HL-60 (cell line): ENCODE measurements at places on chromosomes 12 and 14.

DNA sequence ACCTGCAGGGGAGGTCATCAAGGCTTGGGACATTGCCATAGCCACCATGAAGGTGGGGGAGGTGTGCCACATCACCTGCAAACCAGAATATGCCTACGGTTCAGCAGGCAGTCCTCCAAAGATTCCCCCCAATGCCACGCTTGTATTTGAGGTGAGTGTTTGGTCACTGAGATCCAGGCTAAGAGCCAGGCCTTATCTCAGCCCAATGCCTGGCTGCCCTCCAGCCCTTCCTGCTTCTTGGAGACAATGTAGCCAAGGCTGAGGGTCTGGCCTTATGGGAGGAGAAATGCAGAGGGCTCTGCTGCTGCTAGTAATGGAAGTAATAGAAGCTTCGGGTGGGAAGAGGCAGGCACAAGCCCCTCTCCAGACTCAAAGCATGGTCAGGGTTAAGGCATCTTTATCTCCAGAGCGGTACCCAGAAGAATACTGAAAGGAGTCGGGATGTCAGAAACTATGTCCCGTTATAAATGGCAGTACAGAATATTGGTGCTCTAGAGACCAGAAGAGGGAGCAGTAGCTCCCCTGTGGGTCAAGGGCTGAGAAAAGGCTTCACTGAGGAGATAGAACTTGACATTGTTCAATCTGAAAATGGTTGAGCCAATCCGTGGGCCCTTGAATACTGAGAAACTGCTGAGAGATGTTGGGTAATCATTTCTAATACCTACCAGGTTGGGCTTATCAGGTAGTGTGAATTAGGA is 3.1 kb downstream of the FKBP4 start:
- no peak for DNase-seq

GRCh38 chr12:12467688-12468261 is 94.9 kb downstream of the DUSP16 start:
- peak; percentile 92 for DNase-seq

- DNase-seq: no peak
Measured at GRCh38 chr14:103528146-103528586, 830 bp upstream of the TRMT61A start.

DNA sequence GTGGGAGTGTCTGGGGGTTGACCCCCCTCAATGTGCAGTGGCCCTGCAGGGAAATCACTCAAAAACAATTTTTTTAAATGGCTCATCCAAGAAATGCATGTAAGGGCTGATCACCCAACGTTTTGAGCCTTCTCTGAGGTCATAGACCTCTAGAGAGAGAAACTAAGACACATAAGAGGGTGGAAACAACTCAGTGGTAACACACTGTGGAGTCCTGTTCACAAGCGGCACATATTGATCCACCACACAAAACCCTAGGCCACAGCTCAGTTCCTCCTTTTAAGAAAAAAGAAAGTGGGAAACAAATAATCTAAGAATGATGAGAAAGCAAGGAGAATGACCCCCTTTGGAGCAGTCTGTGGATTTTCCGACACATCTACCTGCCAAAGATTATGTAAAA is 83.0 kb upstream of the METAP2 start:
- DNase-seq: no peak

GRCh38 chr14:23624830-23625404 is 11.2 kb upstream of the DHRS2 start:
- no peak for DNase-seq

- no peak for DNase-seq
Measured at GRCh38 chr12:64716371-64716770, 42.8 kb downstream of the GNS start.

GRCh38 chr12:82838827-82839226 is 152.1 kb downstream of the TMTC2 start:
- DNase-seq: no peak

- no peak for DNase-seq
Measured at GRCh38 chr14:34220921-34221320, 241.1 kb downstream of the SPTSSA start.

GRCh38 chr14:67413806-67414769 is 2.1 kb upstream of the PLEK2 start:
- no peak for DNase-seq

GRCh38 chr12:108772891-108773797 is 41.8 kb upstream of the CORO1C start:
- DNase-seq: no peak

DNA sequence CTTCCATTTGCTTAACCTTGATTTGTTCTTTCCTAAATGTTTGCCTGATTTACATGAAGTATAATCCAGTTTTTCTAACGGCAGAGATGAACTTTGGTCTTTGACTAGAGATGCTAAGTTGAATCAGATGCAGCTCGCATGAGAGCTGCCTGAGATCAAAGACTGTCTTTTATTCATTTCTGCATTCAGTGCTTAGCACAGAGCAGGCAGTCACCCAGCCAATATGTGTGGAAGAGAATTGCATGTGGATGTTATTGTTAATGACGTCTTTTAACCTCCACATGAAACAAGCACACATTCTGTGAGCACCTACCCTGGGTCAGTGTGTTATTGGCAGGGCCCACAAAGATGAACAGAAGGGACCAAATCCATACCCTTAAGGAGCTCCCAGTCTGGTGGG is 99.2 kb downstream of the SLC5A8 start:
- DNase-seq: no peak

DNA sequence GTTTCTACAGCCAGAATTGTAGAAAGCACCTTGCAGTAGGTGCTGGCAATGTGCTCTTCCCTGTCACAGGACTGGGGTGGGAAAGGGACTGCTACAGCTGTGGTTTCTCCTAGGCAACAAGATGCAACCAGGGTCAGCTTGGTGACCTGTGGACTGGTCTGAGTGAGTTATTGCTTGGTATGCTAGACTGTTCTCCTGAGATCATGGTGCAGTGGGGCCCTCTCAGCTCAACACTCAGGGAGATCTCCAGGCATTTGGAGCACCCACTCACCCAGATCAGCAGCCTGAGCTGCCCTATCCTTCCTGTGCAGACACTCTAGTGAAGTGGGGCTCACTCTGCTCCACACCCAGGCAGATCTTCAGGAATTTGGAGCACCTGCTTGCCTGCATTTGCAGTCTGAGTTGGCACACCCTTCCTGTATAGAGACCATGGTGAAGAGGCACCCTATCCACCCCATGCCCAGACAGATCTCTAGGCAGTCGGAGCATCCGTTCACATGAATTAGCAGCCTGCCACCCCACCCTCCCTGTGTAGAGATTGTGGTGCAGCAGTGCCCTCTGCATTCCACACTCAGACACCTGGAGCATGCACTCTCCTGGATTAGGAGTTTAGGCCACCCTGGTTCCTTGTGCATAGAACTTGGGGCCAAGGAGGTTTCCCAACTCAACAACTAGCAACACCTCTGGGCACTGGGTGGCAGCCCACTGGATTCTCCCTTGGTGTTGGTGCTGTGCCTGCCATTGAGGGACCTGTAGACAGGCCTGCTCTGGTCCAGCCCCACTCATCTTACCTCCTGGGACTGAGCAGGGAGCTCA is 3.8 kb upstream of the FAM186B start:
- DNase-seq: no peak

- DNase-seq: no peak
Measured at GRCh38 chr12:101634724-101635123, 40.0 kb downstream of the MYBPC1 start.

DNA sequence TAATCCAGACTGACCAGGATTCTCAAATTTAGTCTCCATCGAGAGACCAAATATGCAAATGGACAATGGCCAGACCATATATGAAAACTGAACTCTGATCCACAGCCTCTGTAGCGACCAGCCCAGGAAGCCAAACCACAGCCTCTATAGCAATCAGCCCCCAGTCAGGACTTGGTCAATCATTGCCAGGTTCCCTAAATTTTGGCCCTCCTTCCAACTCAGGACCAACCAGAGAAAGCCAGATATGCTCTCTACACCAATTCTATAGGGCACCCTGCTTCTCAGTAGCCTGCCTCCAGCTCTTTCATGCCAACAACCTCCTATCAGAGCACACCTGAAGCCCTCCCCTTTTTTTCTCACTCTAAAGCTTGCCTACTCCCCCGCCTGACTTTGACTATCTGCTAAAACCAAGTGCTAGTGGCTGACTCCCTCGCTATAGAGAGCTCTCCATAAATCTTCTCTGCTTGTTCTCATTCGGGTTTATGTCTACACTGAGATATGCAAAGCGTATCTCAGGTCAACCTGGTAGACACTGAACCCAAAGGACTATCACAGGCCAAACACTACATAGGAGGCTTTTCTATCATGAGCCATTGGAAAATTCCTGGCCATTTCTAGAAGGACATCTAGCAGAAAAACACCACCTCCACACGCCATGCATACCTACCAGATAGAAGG is 110.5 kb upstream of the FUT8 start:
- DNase-seq: no peak

DNA sequence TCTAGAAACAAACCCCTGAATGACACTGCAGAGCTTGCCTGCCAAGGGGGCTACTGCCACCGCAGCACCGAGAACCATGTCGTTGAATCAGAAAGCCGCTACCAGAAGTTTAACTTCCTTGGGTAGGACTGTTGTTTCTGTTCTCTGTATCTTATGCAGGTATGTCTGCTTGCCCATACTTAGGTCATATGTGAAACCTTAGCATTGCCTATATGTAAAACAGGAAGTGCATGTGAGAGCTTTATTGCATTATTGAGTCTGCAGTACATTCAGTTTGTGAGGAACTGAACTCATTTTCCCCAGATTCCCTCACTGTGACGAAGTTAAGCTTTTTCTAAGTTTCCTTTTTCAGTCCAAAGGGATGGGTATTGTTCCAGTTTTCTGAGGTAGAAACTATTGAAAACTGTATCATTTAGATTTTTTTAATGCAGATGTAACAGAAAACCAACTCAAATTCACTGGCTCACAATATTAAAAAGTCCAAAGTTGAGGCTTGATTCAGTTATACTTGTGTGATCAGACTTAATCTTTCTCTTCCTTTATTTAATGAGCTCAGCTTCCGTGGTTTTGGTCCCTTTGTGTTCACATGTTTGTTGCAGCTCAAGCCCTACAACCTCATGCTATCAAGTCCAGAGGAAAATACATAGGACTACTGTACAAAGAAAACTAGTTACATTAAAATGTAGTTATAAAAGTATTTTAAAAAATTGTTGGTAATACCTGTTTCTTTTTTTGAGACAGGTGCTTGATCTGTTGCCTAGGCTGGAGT is 6.9 kb downstream of the FBXO34 start:
- peak; percentile 34 for DNase-seq

DNA sequence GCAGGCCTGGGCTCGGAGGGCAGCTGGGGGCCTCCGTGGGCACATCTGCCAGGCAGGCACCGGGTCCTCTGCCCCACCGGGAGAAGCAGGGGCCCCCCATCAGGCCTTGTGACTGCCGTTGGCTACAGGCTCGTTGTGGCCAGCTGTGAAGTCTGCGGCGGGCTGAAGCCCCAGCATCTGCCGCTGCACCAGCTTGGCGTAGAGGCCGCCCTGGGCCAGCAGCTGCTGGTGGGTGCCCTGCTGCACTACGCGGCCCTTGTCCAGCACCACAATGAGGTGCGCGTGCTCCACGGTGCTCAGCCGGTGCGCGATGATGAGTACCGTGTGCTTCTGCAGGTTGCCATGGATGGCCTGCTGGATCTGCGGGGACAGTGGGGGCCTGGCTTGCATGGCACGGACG is 33.9 kb upstream of the VPS37B start:
- DNase-seq: no peak

- no peak for DNase-seq
Measured at GRCh38 chr12:114319422-114319821, 86.5 kb downstream of the TBX5 start.
